Lung (tissue), 17 donors: ENCODE measurements at places on chromosomes 3 and 15.

- H3K4me3 ChIP-seq, result peak within 1 kb of the TSS; percentile 48
- peaks cover 5% of the 10 kb centered on the region for H3K4me1 ChIP-seq
- no peaks in the 10 kb centered on the region for H3K36me3 ChIP-seq
- no peak for DNase-seq
- peaks cover 15% of the 10 kb centered on the region for H3K27me3 ChIP-seq
Measured at GRCh38 chr3:87792534-87793336, 266.1 kb downstream of the CGGBP1 start.

- DNase-seq, result no peak
- no peaks in the 10 kb centered on the region for H3K27me3 ChIP-seq
- H3K4me1 ChIP-seq, result no peaks in the 10 kb centered on the region
- no peak overlapping the region for H3K4me3 ChIP-seq
Measured at GRCh38 chr3:19757773-19758172, 176.2 kb downstream of the EFHB start.

DNA sequence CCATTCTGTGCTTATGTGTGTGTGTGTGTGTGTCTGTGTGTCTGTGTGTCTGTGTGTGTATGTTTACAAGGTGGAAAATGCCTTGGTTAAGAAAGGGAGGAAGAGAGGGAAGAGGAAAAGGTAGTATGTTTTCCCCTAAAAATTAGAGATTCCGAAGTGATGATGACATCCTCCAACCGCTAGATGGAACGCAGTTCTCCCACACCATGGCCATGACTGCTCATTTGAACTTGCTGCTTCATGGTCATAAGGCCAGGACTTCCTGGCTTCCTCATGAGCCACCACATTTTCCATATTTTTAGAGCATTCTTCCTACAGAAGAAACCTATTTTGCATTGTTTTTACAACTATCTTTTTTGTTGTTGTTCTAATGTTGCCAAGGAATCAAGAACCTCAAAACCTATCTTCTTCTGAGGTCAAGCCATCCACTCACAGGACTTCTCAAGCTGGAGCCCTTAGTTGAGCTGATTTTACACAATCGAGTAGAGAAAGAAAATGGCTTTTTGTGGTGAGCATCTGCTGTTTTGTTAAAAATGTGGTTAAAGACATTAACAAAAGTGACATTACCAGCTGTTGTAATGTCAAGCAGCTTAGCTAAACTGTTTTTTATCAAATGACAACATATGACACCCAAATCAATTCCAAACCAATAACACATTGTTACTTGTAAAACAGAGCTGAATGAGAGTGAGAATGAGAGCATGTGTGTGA lies 1091.0 kb downstream of the FHIT start:
- no peak for DNase-seq
- no peaks in the 10 kb centered on the region for H3K4me1 ChIP-seq
- H3K27ac ChIP-seq, result no peak overlapping the region

GRCh38 chr3:78048698-78049097 lies 1008.8 kb downstream of the ROBO2 start:
- H3K4me1 ChIP-seq, result no peaks in the 10 kb centered on the region
- H3K36me3 ChIP-seq, result no peaks in the 10 kb centered on the region
- no peaks in the 10 kb centered on the region for H3K27me3 ChIP-seq
- DNase-seq, result no peak
- H3K27ac ChIP-seq, result no peak overlapping the region

DNA sequence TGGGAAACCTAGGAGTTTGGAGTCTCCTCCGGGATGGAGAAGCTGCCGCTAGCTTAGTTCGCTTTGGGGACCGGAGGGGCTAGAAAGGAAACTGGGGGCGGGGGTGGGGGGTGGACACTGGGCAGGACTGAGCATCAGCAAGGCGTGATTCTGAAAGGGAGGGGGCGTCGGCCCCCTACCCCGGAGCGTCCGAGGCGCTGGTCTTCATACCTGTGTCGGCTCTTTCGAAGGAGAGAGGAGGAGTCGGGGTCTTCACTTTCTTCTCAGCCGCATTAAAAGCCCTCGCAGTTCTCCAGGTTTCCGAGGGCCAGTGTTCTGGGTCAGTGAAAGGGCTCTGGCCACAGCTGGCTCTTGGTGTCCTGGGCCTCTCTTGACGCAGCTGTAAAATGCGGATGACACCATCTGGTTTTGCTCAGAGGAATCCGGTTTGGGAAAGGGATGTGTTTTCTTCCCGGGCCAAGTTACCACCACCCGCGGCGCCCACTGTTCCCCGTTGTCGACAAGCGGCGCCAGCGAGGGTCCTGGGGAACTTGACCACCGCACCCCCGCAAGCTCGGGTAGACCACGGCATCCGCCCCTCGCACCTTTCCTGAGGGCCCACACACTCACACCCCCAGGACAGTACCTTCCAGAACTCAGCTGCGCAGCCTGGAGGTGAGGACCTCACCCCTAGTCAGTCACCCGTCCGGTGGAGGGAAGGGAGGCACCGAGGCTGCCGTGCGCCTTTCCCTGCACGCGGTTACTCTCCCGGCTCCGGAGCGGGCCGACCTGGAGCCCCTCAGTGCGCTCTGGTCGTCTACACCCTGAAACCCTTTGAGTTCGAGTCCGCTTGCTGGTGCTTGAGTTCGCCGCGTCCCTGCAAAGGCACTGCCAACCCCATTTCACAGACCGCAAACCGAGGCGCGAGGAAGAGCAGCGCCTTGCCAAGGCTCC lies 660 bp downstream of the CCK start:
- DNase-seq, result peak; percentile 27
- H3K4me1 ChIP-seq, result no peaks in the 10 kb centered on the region
- no peak overlapping the region for H3K4me3 ChIP-seq

GRCh38 chr15:26739791-26740190 lies 33.1 kb downstream of the GABRB3 start:
- no peak overlapping the region for H3K27ac ChIP-seq
- no peaks in the 10 kb centered on the region for H3K27me3 ChIP-seq
- no peaks in the 10 kb centered on the region for H3K4me1 ChIP-seq

- H3K36me3 ChIP-seq, result no peaks in the 10 kb centered on the region
- H3K27me3 ChIP-seq, result no peaks in the 10 kb centered on the region
Measured at GRCh38 chr3:178482981-178483380, 53.3 kb upstream of the KCNMB2 start.

GRCh38 chr3:61443886-61444285 lies 117.5 kb upstream of the PTPRG start:
- no peak for DNase-seq
- peaks cover 7% of the 10 kb centered on the region for H3K4me1 ChIP-seq
- no peak overlapping the region for H3K27ac ChIP-seq

DNA sequence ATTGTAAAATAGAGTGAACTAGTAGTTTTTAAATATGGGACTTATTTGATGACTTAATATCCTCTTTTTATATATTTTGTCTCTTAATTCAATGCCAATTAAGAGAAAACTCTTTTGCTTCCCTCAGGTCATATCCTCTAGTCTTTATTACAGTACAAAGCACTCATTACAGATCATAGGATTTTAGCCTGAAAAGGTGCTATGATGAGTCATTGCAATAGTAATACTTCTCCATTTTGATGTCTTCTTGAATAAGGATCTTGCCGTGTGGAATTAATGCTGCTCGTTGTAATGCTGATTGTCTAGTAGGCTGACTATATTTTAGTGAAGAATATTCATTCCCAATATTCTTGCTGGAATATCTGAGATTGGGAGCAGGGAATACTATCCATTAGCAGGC lies 612.2 kb upstream of the GOLIM4 start:
- H3K27ac ChIP-seq, result no peak overlapping the region
- H3K36me3 ChIP-seq, result no peaks in the 10 kb centered on the region
- no peaks in the 10 kb centered on the region for H3K27me3 ChIP-seq
- no peaks in the 10 kb centered on the region for H3K4me1 ChIP-seq

DNA sequence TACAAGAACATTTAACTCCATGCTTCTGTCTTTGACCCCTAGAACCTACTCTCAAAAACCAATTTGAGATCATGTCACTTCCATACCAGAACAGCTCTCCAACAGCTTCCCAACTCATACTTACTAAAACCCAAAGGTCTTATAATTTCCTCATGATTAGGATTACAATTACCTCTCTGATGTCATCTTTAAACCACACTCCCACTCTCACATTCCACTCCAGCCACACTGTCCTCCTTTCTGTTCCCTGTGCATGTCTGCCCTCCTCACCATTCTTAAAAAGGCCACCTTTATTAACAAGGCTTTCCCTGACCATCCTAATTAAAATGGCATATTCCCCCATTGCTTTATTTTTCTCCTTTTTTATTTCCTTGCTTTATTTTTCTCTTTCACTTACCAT lies 18.9 kb downstream of the PHC3 start:
- H3K36me3 ChIP-seq, result peaks cover 23% of the 10 kb centered on the region
- H3K27me3 ChIP-seq, result no peaks in the 10 kb centered on the region
- H3K27ac ChIP-seq, result no peak overlapping the region
- H3K4me1 ChIP-seq, result no peaks in the 10 kb centered on the region

GRCh38 chr15:101530224-101530958 lies 40.9 kb upstream of the PCSK6 start:
- H3K27ac ChIP-seq, result no peak overlapping the region
- no peaks in the 10 kb centered on the region for H3K27me3 ChIP-seq
- no peak for DNase-seq
- H3K4me3 ChIP-seq, result no peak overlapping the region

DNA sequence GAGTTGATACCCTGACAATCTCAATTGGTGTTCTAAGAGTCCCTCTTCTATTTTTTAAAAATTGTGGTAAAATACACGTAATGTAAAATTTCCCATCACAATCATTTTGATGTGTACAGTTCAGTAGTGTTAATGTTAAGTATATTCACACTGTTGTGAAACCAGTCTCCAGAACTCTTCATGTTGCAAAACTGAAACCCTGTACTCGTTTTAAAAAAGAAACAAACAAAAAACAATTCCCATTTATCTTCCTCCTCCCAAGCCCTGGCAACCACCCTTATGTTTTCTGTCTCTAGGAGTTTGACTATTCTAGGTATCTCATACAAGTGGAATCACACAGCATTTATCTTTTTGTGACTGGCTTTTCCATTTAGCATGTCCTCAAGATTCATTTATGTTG lies 28.7 kb upstream of the ALPK3 start:
- no peak overlapping the region for H3K27ac ChIP-seq
- DNase-seq, result no peak
- peaks cover 34% of the 10 kb centered on the region for H3K36me3 ChIP-seq
- peaks cover 7% of the 10 kb centered on the region for H3K4me1 ChIP-seq

DNA sequence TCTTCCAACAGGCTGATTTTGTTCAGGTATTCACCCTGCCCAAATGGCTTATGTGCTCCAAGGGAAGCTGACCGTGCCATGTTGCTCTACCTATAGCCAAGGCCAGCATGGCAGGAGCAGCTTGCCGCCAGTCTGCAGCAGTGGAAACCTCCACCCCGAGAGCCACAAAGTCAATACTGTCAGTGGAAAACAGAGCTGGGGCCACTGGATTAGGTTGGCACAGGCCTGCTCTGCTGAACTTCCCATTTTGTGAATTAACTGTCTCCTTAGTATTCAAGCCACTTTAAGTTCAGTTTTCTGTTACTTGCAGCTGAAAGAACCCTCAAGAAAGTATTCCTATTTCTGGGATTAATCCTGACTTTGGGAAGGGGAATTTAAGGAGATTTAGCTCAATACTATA lies 63.8 kb upstream of the XCR1 start:
- H3K4me3 ChIP-seq, result no peak overlapping the region
- H3K27me3 ChIP-seq, result no peaks in the 10 kb centered on the region
- no peaks in the 10 kb centered on the region for H3K36me3 ChIP-seq
- H3K27ac ChIP-seq, result peak overlapping the region; percentile 80
- DNase-seq, result no peak

GRCh38 chr15:86611417-86612040 lies 531.9 kb downstream of the AGBL1 start:
- no peaks in the 10 kb centered on the region for H3K36me3 ChIP-seq
- H3K4me1 ChIP-seq, result no peaks in the 10 kb centered on the region
- DNase-seq, result no peak
- H3K27me3 ChIP-seq, result no peaks in the 10 kb centered on the region
- H3K4me3 ChIP-seq, result no peak overlapping the region
- no peak overlapping the region for H3K27ac ChIP-seq

GRCh38 chr15:79451361-79451999 lies 19.3 kb downstream of the MINAR1 start:
- peaks cover 10% of the 10 kb centered on the region for H3K27me3 ChIP-seq
- H3K36me3 ChIP-seq, result no peaks in the 10 kb centered on the region
- H3K4me1 ChIP-seq, result no peaks in the 10 kb centered on the region
- DNase-seq, result no peak
- no peak overlapping the region for H3K4me3 ChIP-seq

DNA sequence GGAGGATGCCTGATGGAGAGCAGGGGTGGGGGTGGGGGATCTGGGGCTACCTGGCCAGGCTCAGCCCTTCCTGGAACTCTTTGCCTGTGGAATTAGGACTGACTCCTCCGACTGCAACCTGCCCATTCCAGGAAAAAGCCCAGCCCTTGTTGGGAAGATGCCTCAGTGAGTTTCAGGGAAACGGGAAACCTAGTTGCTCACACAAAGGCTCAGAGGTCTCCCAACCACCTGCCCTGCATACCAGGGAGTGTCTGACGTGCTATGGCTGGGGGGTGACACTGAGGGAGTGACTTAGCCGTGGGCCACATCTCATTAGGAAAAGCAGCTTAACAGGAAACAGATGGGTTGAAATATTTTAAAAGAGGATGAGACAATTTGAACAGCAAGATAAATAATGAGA lies 27.9 kb downstream of the CYP8B1 start:
- H3K36me3 ChIP-seq, result no peaks in the 10 kb centered on the region
- H3K4me3 ChIP-seq, result no peak overlapping the region
- H3K27me3 ChIP-seq, result no peaks in the 10 kb centered on the region
- DNase-seq, result no peak

DNA sequence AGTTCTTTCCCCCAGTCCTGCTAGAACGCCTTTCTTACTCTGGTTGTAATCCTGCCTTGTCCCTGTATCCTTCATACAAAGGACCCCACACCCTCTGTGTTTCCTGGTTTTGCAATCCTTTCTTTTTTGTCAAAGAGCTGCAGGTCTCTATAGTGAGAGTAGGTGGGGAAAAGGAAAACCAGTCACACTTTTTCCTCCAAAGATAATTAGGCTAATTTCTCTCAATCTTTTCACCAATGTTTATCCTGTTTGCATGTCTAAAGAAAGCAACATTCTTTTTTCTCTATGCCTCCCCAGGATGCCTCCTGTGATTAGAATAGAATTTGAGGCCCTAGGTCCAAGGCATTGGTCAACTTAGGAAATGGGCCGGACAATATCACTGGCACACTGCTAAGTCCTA lies 25.4 kb downstream of the SEMA6D start:
- no peak overlapping the region for H3K4me3 ChIP-seq
- H3K27me3 ChIP-seq, result no peaks in the 10 kb centered on the region
- peaks cover 14% of the 10 kb centered on the region for H3K4me1 ChIP-seq
- no peak overlapping the region for H3K27ac ChIP-seq
- no peak for DNase-seq

GRCh38 chr3:134682196-134682880 lies 31.5 kb upstream of the KY start:
- H3K27ac ChIP-seq, result no peak overlapping the region

- H3K27me3 ChIP-seq, result no peaks in the 10 kb centered on the region
- no peaks in the 10 kb centered on the region for H3K36me3 ChIP-seq
- H3K4me1 ChIP-seq, result peaks cover 2% of the 10 kb centered on the region
- no peak overlapping the region for H3K4me3 ChIP-seq
- H3K27ac ChIP-seq, result no peak overlapping the region
- no peak for DNase-seq
Measured at GRCh38 chr3:23440416-23441294, 237.5 kb downstream of the UBE2E2 start.
